ENCODE measurements at places on chromosomes 6 and 20.

GRCh38 chr6:132499757-132500156 is 13.2 kb downstream of the STX7 start:
- no peak for DNase-seq

DNA sequence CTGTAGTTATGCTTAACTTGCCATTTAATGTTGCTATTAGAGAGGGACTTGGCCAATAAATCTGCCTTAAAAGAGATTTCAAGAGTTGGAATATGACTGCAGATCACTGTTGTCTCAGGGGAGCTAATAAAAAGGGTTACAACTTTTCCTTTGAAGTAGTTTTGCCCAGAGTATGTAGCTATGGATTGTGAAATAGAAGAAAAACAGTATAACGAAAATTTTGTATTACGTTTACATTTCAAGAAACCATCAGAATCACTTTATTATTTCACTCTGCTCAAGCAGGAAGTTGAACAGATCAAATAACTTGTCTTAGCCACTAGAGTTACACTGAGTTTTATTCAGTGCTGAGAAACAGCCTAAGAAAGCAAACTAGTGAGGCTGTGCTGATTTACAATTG is 3.0 kb upstream of the ZSCAN26 start:
- DNase-seq = no peak

DNA sequence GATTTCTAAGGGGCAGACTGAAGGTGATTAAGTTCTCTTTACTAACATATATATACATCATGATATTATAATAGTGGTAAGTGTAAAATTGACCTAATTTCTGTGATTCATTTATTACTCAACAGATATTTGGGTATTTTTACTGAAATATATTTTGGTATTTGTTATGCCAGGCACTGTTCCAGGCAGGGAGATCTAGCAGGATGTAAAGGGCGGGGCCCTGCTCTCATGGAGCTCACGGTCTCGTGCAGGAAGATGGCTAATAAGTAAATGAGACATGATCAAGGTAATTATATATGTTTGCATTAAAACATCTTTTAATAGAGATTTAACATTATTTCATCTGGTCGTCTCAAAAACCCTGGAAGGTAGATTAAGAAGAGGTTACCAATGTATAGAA is 27.7 kb downstream of the FAM50B start:
- DNase-seq = no peak

GRCh38 chr20:40218316-40218969 is 470.6 kb downstream of the MAFB start:
- no peak for DNase-seq

- DNase-seq = no peak
Measured at GRCh38 chr6:44800171-44800783, 412.8 kb downstream of the CDC5L start.

GRCh38 chr6:44034391-44034861 is 92.8 kb downstream of the MRPL14 start:
- no peak for DNase-seq

DNA sequence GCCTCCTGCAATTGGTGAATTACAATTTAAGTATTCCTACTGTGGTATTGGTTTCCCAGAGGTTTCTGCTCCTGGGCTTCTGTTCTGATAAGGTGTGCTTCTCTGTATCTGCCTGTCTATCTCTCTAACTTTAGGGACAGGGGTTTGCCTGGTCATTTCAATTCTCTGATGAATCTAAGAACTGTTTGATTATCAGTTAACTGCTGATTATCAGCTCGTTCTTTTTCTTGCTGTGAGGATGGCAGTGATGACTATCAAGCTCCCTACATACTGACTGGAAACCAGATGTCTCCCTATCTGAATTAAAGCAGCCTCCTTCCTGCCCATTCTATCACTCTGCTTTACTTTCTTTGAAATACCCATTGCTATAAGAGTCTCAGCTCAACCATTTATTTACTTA is 120.5 kb downstream of the INSM1 start:
- no peak for DNase-seq

- DNase-seq = no peak
Measured at GRCh38 chr20:51985013-51985415, 182.7 kb upstream of the SALL4 start.

GRCh38 chr6:160027931-160028330 is 59.0 kb downstream of the IGF2R start:
- no peak for DNase-seq

DNA sequence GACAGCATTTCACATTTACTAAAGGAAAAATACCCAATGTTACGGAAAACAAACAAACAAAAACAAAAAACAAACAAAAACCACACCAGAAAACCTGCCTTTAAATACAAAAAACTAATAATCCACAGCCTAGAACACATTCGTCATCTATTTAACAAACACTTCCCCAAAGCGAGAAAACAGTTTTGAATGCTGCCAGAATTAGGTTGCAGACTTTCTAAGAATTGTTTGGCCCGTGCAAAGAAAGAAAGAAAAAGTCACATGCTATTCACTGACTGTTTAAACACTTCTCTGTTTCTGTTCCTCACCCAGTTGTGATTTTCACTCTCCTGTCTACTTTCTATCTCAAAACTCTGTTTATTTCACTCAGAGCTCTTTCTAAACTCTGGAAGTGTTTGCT is 52.5 kb downstream of the BCAS1 start:
- no peak for DNase-seq
